ENCODE measurements at places on chromosomes 16 and 17. TPM values are rescaled to one million over a fixed set of nuclear protein-coding genes. Genes with fewer than 3 reads are reported as not detected.

CSH1 gene
- total RNA-seq, result not detected

EVI2A gene
- 0.92 TPM for total RNA-seq

- no peak overlapping the region for H3K27ac ChIP-seq
- DNase-seq, result no peak
- H3K4me3 ChIP-seq, result no peak overlapping the region
- H3K36me3 ChIP-seq, result no peaks in the 10 kb centered on the region
These were observed 128.3 kb downstream of the NLK start for GRCh38 chr17:28170771-28171170.

LITAF gene
- 12.8 TPM for total RNA-seq

DNA sequence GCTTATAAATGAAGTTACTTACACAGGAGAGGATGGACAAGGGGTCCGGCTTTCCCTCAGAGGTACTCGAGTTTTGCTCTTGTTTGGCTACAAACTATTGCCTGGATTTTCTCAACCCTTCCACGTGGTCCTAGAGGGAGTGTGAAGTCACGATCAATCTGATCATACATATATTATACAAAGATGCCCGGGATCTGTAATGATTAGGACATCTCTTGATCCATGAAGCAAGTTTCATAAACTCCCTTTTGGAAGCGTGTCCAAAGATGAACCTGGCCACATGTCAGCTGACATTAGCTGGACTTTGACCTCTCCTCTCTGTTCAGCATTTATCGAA lies 2.3 kb upstream of the CDH11 start:
- H3K36me3 ChIP-seq, result no peaks in the 10 kb centered on the region
- H3K27ac ChIP-seq, result no peak overlapping the region

NGFR gene
- total RNA-seq, result not detected

GRCh38 chr17:77886387-77886728 lies 72.1 kb upstream of the TNRC6C start:
- H3K4me3 ChIP-seq, result no peak overlapping the region
- peaks cover 85% of the 10 kb centered on the region for H3K27me3 ChIP-seq
- H3K4me1 ChIP-seq, result peaks cover 10% of the 10 kb centered on the region
- no peaks in the 10 kb centered on the region for H3K36me3 ChIP-seq
- no peak for DNase-seq
- H3K27ac ChIP-seq, result no peak overlapping the region

DNA sequence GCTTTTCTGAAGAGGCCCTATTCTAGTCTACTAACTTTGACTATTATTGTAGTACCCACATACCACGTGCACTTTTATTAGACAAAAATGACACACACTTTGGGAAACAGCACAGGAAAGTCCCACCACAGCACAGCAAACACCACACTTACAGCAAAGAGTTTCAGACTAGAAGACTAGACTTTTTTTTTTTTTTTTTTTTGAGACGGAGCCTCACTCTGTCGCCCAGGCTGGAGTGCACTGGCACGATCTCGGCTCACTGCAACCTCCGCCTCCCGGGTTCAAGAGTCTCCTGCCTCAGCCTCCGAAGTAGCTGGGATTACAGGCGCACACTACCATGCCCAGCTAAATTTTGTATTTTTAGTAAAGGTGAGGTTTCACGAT lies 20.1 kb downstream of the YWHAE start:
- H3K27ac ChIP-seq, result no peak overlapping the region
- no peak for DNase-seq
- H3K27me3 ChIP-seq, result no peaks in the 10 kb centered on the region
- H3K4me3 ChIP-seq, result no peak overlapping the region

- no peak overlapping the region for H3K27ac ChIP-seq
- no peaks in the 10 kb centered on the region for H3K4me1 ChIP-seq
- no peaks in the 10 kb centered on the region for H3K36me3 ChIP-seq
- peak; percentile 49 for DNase-seq
- H3K4me3 ChIP-seq, result no peak overlapping the region
- no peaks in the 10 kb centered on the region for H3K27me3 ChIP-seq
These were observed 7.3 kb upstream of the SMIM5 start for GRCh38 chr17:75625813-75626486.
